ENCODE measurements at places on chromosomes 5 and 9.

DNA sequence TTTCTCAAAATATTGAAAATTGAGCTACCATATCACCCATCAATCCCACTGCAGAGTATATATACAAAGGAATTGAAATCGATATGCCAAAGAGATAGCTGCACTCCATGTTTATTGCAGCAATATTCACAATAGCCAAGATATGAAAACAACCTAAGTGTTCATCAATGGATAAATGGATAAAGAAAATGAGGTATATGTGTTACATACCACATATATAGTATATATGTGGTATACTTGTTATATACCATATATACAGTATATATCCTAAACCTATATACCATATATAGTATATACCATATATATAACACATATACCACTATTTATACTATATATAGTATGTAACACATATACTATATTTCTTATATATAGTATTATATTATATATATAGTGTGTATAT lies 313.3 kb downstream of the ZNF608 start:
- DNase-seq, result no peak

DNA sequence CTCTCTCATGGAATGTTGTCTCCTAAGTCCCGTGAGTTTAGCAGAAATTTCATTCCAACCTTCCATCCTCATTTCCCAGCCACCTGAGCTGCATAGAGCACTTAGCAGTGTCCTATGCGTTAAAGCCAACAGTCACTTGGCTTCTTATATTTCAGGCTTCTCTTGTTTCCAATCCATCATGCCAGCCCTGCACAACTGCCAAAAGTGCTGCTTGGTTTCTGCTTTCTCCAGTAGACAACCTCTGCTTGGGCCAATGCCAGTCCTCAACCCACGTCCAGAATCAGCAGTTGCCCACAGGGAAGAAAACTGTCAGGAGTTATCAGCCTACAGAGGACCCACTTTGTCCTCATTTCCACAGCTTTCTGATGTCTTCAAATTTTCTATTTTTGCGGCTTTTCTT lies 42.5 kb downstream of the KCNIP1 start:
- DNase-seq, result no peak

- DNase-seq, result no peak
These were observed at the start of gene KCNN2 for GRCh38 chr5:114361724-114362196. KCNN2 (plus strand) TSS chr5:114362070; CDS start chr5:114362140, 70 bp downstream.

DNA sequence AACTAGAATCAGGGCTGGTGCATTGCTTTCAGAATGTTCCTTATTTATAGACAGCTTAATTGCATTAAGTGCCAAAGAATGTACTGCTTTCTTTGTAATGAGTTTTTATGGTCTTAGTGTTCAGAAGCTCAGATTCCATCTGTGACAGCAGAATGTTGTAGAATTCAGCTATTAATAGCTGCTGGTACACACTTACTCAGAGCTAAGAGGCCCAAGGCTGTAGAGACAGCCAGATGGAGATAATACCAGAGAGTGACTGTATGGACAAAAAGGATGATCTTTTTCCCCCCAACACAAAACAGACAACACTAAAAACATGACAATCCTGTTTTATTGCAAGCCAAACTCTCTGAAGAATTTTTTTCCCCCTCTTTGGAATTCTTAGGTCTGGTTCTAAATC lies 50.2 kb downstream of the PPP2R2B start:
- no peak for DNase-seq

GRCh38 chr9:89663614-89663970 lies 58.8 kb downstream of the GADD45G start:
- DNase-seq, result no peak

DNA sequence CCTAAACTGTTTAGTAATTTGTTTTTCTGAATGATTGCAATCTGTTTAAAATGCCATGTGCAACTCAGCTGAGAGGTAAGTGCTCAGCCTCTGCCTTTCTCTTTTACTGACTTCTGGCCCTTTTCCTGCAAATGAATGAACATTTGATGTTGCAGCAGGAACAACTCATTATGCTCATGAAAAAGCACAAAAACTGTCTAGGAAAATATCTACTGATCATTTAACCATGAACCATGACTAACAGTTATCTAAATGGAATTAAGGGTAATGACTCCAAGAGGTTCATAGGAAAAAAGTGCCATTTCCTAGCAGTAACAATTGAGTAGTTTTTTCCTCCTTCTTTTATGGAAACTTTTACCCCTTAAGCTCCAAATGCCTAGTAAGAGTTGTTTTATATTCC lies 70.6 kb upstream of the ANKH start:
- no peak for DNase-seq

All from cortex of kidney (tissue), 1 donor.